AG04449 (cell line): ENCODE measurements at places on chromosomes 2 and 18.

DNA sequence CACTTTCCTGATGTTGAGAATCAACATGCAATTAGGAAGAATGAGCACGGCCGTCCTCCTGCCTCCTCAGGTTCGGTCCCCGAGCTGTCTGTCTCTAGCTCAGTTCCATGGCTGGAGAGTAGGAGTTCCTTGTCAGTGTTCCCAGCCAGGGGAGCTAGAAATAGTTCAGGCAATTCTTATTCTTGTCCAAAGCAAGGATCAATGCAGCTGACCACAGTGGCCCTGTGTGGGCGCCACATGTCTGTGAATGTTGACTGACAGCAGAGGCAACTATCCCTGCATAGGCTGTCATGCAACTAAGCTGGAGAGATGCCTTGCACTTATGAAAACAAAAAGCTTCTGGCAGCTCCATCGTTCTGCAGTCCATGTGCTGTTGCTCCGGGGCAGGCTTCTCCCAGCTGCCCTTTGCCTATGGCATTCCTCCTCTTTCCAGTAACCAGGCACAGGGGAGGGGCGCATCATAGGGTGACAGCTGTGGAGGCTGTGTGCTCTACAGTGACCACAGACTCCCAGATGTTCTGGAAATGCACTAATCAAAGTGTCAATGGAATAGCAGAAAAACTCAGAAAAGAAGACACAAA lies 58.7 kb downstream of the PDCL3 start:
- no peak for DNase-seq

DNA sequence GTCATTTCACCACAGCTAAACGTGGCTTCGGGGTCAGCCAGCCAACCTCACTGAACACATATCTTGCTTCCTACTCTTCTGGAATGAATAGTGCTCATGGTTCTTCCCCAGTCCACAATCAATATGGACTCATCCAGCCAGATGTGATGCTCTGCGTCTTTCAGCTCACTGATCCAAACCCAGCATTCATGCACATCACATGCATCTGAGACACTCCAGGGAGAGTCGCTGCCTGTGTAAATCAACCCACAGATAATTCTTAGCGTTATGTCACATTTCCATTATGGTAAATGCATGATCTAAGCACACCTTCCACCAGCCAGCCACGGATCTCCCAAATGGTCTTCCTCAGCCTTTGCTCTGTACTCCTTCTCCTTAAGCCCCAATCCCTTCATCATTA lies 306.7 kb upstream of the CHAC2 start:
- no peak for DNase-seq

DNA sequence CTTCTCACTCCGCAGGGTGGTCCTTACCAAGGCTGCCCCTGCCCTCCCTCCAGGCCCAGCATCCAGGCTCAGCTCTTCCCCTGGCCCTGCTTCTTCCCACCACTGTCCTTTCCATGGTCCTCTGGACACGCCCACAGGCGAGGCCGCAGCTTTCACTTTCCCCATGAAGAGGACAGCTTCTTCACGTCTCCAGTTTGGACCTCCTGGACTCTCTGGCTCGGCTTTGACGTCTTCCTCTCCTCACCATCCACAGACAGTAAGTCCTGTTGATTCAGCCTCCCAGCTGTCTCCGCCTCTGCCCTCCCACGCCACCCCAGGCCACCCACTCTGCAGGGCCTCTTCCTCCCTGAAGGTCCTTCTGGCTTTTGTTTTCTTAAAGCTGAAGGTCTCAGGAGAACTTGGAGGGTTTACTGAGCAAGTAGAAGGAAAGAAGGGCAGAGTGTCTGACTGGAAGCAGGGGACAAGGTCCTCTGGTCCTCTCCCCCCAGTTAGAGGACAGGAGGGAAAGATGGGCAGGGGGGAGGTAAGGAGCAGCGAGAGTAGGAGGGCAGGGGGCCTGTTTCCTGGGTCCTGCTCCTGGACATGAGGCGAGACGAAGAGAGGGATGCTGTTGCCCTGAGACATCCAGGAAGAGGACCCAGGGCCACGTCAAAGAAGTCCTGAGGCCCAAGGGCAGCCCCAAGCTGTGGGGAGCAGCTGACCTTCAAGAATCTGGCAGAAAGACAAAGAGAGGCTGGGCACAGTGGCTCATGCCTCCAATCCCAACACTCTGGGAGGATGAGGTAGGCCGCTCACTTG lies 24.7 kb upstream of the NMUR1 start:
- DNase-seq, result no peak

DNA sequence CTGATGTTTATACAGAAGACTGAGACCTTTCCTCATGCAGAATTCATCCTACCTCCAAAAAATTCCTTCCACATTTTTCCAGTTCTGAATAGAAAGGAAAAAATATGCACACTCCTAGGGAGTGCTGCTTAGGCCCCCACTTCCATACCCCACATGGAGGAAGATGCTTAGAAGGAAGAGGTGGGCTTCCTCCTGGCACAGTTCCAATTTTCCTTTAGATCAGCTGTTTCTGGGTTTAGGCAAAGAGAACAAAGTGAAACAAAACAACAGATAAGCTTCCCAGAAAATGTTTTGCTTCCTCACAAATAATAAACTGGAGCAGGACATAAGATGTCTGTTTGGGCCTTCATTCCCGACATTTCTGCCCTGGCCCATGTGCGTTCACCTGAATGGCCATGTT lies 172.6 kb downstream of the PRPF40A start:
- DNase-seq, result no peak

DNA sequence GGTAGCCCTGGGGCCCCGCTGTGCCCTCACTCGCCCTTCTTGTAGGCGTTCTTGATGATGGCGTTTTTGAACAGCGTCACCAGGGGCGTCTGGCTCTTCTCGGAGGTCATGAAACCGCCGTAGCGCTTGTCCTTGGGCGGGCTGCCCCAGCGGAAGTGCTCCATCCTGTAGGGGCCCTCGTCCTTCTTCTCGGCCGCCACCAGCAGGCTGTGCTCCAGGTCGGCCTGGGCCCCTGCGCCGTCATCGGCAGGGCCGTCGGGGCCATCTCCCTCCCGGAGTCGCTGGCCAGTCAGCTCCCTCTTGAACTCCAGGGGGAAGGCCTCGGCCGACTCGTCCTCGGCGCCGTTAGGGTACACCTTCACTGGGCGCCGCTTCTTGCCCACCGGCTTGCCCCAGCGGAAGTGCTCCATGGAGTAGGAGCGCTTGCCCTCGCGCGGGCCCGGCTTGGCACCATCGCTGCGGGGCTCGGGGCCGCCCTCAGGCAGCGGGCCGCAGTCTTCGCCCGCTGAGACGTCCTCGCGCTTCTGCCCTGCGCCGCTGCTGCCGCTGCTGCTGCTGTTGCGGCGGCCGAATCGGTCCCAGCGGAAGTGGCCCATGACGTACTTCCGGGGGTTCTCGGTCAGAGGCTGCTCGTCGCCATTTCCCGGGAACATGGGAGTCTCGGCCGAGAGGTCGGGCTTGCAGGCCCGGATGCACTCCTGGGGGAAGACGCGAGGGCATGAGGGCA lies 7.2 kb downstream of the POMC start:
- no peak for DNase-seq

DNA sequence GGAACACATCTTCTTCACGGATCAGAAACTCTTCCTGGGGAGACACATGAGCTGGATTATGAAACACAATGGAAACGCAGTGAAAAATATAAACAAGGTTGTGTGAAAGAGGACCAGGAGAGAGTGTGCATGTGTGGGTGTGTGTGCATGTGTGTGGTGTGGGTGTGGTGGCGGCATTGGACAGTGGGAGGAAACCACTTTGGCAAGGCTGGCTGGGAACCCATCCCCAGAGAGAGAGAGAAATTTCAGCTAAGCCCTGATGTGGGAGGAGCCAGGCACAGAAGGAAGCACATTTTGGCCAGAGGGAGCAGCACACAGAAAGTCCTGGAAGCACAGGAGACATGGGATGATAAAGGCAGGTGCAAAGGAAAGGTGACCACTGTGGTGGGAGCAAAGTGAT lies 147.6 kb upstream of the COPS8 start:
- DNase-seq, result no peak

- DNase-seq, result no peak
These were observed 2.7 kb downstream of the OTX1 start for GRCh38 chr2:63053081-63053888.

GRCh38 chr2:36809069-36809445 lies 112.5 kb downstream of the VIT start:
- no peak for DNase-seq

GRCh38 chr2:237885111-237885930 lies 25.9 kb downstream of the RAMP1 start:
- DNase-seq, result no peak

DNA sequence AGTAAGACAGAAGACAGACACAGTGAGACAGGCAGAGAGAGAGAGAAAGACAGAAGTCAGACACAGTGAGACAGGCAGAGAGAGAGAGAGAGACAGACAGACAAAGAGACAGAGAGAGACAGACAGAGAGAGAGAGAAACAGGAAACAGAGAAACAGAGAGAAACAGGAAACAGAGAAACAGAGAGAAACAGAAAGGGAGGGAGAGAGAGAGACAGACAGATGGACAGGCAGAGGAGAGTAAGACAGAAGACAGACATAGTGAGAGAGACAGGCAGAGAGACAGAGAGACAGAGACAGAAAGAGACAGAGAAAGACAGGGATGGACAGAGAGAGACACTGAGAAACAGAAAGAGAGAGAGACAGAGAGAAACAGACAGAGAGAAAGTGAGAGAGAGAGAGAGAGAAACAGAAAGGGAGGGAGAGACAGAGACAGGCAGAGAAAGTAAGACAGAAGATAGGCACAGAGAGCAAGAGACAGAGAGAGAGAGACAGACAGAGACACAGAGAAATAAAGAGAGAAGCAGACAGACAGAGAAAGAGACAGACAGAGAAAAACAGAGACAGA lies 109.3 kb upstream of the ANKRD30BL start:
- DNase-seq, result no peak

DNA sequence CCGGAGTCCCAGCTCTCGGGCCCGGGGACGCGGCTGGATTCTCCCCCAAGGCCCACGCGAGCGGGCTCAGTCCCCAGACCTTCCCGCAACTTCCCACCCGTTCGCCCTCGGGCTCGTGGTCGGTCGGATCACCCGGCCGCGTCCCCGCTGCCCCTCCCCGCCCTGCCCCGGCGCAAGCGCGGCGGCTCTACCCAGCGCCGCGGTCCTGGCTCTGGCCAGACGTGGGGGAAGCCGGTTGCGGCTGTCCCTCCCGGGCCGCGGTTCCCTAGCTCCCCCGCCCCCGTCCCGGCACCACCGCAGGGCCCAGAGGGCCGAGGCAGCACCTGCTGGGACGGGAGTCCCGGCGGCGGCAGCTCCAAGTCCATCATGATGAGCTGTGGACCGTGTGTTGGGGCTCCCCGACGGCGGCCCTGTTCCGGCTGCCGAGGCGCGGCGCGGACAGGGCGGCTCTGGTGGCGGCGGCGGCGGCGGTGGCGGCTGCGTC lies 276 bp downstream of the NFE2L2 start:
- no peak for DNase-seq

- no peak for DNase-seq
These were observed 30.2 kb downstream of the DIS3L2 start for GRCh38 chr2:231991664-231992063.

DNA sequence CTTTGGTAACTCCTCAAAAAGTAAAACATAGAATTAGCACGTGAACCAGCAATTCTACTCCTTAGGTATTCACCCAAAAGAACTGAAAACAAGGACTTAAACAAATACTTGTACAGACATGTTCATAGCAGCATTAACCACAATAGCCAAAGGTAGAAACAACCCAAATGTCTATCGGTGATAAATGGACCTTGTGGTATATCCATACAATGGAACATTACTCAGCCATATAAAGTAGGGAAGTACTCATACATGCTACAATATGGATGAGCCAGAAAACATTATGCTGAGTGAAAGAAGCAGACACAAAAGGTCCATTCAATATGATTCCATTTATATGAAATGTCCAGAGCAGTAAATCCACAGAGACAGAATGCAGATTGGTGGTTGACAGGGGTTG lies 182.8 kb downstream of the DNER start:
- DNase-seq, result no peak

DNA sequence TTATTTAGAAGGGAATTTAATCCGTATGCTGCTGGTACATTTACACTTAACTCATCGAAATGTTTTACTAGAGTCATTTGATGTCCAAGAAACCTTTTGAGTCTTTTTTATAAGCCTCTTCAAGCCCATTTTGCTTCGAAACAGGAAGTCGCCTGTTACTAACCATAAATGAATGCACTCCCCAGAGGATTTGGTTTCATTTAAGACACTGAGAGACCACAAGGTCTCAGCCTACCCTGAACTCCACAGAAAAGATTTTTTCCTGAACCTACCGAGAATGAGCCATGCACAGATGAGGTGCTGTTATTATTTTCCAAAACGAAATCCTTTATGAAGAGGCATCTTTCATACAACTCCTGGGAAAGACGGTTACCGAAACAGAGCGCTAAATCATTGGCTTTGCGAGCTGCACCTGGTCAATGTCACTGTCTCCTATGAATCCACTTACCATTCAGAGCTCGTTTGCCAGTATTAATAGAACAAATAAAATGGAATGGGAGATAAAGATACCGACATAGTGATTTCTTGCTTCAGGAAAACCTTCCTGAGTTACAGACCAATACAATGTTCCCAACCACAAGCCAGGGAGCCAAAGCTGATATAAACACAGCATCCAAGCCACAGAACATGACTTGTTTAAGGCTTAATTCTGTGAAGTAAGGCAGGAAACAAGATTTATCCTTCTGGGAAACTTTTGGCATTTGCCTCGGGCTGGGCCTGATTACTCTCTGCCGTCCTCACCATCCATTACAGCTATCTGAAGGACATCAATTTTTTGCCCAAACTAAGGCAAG lies 382.1 kb downstream of the OSR1 start:
- DNase-seq, result peak; percentile 72

DNA sequence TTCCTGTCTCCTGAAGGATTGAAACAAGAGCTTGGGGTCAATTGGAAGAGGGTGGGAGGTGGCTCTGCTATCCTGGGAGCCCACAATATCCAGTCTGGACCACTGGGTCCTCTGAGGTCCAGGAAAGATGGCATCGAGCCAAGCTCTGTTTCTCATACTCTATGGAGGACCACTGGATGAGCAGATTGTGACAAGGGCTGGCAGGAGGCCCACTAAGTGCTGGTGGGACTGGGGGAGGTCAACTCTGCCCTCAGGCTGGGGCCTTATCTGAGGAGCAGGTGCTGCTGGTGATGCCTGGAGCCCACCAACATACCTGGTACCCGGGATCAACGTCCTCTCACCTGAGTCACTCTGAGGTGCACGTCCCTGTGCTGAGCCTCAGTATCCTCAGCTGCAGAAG lies 142.4 kb downstream of the NDUFA10 start:
- DNase-seq, result no peak

- no peak for DNase-seq
These were observed 10.3 kb upstream of the FTCDNL1 start for GRCh38 chr2:199861132-199861774.

DNA sequence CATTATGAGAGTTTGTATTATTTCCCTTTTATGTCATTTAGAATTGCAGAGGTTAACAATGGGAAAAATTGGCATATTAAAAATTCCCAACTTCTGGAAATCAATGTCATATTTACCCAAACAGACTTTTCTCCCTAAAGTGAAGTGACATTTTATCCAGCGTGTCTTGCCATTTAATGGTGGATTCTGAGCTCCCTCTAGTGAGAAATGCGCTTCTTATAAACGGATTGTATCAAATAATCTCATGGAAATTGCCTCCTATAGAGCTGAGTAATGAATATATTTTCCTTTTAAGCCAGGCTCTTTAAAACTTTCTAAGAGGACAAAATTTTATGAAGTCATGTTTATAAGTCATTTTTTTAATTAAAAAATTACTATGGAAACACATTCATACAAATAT lies 5.7 kb upstream of the GCFC2 start:
- no peak for DNase-seq
